Aortic smooth muscle cell (primary cell): ENCODE measurements at places on chromosomes 2 and 18. TPM values are rescaled to one million over a fixed set of nuclear protein-coding genes. Genes with fewer than 3 reads are reported as not detected.

The SCN1A gene
- total RNA-seq, result 0.13 and 0.25 TPM in 2 replicates

The ARHGEF33 gene
- 0.37 and 0.40 TPM in 2 replicates for total RNA-seq

The KIF1A gene
- total RNA-seq, result not detected in 2 replicates

The MTA3 gene
- 18.9 and 25.0 TPM in 2 replicates for total RNA-seq

The GPC1 gene
- 71.6 and 107 TPM in 2 replicates for total RNA-seq

The LCLAT1 gene
- 11.2 and 15.3 TPM in 2 replicates for total RNA-seq

The ELOA2 gene
- not detected in 2 replicates for total RNA-seq

The OTOS gene
- total RNA-seq, result not detected in 2 replicates

The MAP3K19 gene
- total RNA-seq, result not detected in 2 replicates

The HOXD4 gene
- 0.06 TPM in 1 of 2 replicates, not detected in the other for total RNA-seq

The BIN1 gene
- total RNA-seq, result 26.1 and 41.5 TPM in 2 replicates

The COL4A4 gene
- 22.1 and 33.4 TPM in 2 replicates for total RNA-seq

The RAX gene
- total RNA-seq, result not detected in 2 replicates

The PARD6G gene
- total RNA-seq, result 0.13 and 0.19 TPM in 2 replicates
